ENCODE measurements at places on chromosomes 1 and 21.

- DNase-seq, result no peak
Measured at GRCh38 chr1:8154621-8155052, 128.5 kb upstream of the ERRFI1 start.

GRCh38 chr1:230633469-230633868 lies 8.8 kb upstream of the COG2 start:
- DNase-seq, result no peak

GRCh38 chr1:1144122-1144842 lies 28.4 kb upstream of the C1orf159 start:
- DNase-seq, result no peak

- DNase-seq, result no peak
Measured at GRCh38 chr1:29055160-29055559, 68.5 kb downstream of the TMEM200B start.

DNA sequence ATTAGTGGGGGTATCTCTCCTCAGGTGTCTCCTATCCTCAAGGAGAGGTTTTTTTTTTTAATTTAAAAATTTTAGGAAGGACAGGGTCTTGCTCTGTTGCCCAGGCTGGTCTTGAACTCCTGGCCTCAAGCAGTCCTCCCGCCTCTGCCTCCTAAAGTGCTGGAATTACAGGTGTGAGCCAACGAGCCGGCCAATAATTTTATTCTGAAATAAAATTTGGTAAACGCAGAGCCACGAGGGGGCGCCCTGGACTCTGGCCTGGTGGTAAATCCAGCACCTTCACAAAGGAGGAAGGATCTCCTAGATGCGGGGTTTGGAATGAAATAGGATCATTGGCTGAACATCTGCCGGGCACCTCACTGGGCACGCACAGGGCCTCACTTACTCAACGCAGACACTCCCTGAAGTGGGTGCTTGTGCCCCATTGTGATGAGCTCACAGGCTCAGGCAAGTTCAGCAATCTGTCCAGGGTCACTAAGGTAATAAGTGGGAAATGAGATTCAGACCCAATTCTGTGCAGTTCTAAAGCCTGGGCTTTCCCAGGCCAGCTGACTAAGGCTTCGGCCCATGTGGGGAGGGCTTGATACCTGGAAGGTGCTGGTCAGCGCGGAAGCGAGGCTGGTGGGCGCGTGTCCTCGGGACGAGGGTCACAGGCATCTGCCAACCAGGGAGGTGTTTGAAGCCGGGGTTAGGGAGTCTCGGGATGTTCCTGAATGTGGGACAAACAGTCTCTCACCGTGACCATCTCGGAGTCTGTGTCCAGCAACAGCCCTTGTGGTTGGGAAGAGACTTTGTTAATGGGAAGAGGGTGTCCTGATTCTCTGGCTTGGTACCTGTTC lies 32.7 kb upstream of the ETV3 start:
- no peak for DNase-seq

GRCh38 chr1:28102189-28102588 lies 13.8 kb upstream of the EYA3 start:
- no peak for DNase-seq

DNA sequence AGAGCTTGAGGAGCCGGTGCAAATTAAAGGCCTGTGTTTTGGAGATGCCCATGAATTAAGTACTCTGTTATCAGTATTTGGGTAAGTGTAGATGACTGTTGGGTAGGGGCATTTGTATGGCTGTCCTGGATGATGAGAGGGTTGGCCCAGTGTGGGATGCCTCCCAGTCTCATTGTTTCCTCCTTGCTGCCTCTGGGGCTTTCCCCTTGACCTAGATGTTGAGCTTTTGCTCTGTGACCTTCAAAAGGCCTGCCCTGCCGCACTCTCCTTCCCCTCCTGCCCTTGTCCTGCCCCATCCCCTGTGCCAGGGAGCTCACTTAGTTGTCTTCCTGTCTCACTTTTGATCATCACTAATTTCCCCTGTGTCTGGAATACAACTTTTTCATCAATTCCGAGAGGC lies 10.0 kb downstream of the GALNT2 start:
- no peak for DNase-seq
